ENCODE measurements at places on chromosomes 11 and 22. TPM values are rescaled to one million over a fixed set of nuclear protein-coding genes. Genes with fewer than 3 reads are reported as not detected.

Gene ATF4
- polyA plus RNA-seq: 294 TPM

Gene FXYD6
- 202 TPM for polyA plus RNA-seq

Gene GAS2L1
- 10.9 TPM for polyA plus RNA-seq

Gene ASPHD2
- polyA plus RNA-seq: 2.3 TPM

Gene TST
- 20.5 TPM for polyA plus RNA-seq

Gene CCDC89
- 2.3 TPM for polyA plus RNA-seq

Gene ANO5
- 19.4 TPM for polyA plus RNA-seq

Gene PKDREJ
- not detected for polyA plus RNA-seq

Gene PHF21B
- polyA plus RNA-seq: 0.63 TPM

Gene SLCO2B1
- 10.8 TPM for polyA plus RNA-seq

Gene FIBIN
- polyA plus RNA-seq: 48.2 TPM

Gene CDHR5
- polyA plus RNA-seq: 0.50 TPM

Gene OR2AT4
- polyA plus RNA-seq: 0.03 TPM

Gene ARHGAP8
- 0.74 TPM for polyA plus RNA-seq

Gene PIH1D2
- polyA plus RNA-seq: not detected

- no peak for DNase-seq
Measured at GRCh38 chr11:30983776-30984441, 385.6 kb downstream of the DCDC1 start.

GRCh38 chr22:33018232-33018864 lies 39.8 kb downstream of the SYN3 start:
- peak; percentile 32 for DNase-seq

- DNase-seq: no peak
Measured at GRCh38 chr11:10990160-10990559, 132.3 kb upstream of the ZBED5 start.

- no peak for DNase-seq
Measured at GRCh38 chr11:102343809-102344208, 3.2 kb upstream of the BIRC2 start.

DNA sequence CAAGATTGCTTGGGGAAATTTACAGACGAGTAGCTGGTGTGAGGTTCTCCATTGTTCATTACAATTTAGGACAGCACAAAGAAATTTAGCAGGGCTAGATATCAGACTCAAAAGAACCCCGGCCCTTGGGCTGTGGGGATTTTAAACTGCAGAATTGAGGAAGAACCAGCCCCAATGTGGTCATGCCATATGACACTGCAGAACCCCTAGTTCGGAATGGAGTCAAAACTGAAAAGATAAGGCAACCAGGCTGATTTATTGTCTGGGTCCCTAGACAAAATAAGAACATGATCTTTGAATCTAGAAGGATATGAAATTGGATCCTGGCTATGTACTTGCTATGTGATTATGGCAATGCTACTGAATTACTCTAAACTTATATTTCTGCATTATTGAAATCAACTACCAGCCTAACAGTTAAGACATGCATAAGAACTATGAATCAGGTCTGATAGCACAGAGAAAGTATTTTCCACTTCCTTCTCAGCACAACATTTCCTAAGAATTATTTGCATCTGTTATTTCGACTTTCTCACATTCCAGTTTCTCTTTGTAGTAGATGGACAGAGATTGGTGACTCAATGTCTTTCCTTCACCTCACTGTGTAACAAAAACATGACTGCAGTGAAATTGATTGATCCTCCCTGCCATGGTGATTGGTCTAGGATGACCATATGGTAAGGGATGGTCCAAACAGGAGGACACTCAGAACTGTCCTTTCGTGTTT lies 13.2 kb downstream of the MMP3 start:
- DNase-seq: no peak

DNA sequence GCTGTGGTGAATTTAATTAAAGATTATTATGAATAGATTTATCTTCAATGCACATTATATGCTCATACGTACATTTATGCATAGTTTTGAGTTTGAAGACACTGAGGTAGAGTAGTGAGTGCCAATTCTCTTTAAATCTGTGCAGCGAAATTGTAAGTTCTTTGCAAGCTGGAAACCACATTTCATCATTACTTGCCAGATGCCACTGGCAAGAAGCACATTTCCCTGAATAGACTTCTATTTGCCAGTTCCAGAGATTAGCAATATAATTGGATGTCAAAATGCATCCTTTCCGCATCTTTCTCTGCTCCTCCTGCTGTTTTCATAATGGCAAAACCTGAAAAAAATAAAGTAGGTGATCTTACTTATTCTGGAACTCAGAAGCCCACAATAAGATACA lies 448.0 kb downstream of the LUZP2 start:
- DNase-seq: peak; percentile 19

DNA sequence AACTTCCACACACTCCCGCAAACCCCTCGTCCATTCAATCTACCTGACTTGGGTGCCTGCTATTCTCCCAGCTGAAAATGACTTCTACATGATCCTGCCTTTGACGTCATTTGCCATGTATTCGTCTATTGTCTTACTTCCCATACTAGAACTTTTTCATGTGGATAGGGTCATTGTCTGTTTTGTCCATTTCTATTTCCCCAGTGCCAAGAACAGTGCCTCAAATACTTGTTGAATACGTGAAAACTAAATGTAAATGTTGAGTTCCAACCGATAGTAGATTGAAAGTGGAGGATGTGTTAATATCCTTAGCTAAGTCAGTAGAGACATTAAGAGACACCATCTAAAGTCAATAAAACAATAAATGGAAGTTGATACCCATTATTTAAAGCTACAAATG lies 935 bp downstream of the TRIM68 start:
- peak; percentile 4 for DNase-seq

GRCh38 chr11:45409587-45409986 lies 123.4 kb upstream of the SYT13 start:
- no peak for DNase-seq

- DNase-seq: peak; percentile 25
Measured at GRCh38 chr11:123357990-123358827, 71.9 kb upstream of the GRAMD1B start.

DNA sequence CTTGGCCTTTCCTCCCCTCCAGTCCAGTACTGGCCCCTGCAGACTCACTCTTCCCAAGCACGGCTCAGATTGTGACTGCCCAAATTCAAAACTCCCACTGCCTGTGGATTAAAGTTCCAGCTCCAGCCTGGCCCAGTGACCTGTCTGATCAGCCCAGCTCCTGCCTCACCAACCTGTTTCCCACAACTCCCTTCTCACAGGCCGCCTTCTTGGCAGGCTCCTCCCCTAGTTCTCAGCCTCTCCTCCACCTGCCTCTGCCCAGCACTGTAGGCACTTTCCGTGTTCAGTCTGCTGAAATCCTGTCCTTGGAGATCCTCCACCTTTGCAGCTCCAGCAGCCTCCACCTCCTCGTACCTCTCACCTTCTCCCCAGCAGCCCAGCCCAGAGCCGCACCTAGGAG lies 68.6 kb downstream of the MICAL2 start:
- no peak for DNase-seq

GRCh38 chr11:103803062-103803461 lies 233.4 kb upstream of the DDI1 start:
- DNase-seq: no peak

- no peak for DNase-seq
Measured at GRCh38 chr22:35357883-35358621, 22.8 kb upstream of the HMOX1 start.

DNA sequence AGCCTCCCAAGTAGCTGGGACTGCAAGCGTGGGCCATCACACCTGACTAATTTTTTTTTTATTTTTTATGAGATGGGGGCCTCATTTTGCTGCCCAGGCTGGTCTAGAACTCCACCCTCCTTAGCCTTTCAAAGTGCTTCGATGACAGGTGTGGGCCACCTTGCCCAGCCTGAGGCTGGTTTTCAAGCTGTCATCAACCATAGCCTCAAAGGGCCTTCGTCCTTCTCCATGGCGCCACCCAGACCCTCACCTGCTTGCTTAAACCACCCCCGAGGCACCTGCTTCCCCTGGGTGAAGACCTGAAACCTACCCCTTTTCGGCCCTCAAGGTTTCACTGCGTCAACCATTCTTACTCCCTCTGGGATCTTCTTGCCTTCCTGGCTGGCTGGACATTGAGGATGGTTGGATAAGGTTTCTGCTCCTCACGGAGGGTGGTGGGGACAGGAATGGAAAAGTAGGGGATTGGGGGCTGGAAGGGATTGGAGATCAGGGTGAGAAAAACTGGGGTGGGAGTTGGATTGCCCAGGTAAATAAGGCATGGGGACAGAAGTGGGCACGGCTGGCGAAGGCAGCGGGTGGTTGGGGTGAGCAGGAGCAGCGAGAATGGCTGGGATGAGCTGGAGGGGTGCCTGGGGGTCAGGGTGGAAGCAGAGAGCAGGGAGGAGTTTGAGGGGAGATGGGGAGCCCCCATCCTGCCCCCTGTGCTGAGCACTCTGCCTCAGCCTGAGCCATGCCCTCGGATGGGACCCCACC lies 2.8 kb upstream of the ACR start:
- no peak for DNase-seq

GRCh38 chr11:9060700-9061111 lies 30.7 kb downstream of the SCUBE2 start:
- no peak for DNase-seq

- DNase-seq: no peak
Measured at GRCh38 chr11:72634472-72635095, 39.6 kb downstream of the PDE2A start.

- DNase-seq: no peak
Measured at GRCh38 chr22:31933816-31934482, 10.4 kb upstream of the YWHAH start.

- no peak for DNase-seq
Measured at GRCh38 chr11:47361419-47361818, 8.9 kb upstream of the MYBPC3 start.

GRCh38 chr22:17998913-17999312 lies 25.4 kb downstream of the MICAL3 start:
- DNase-seq: no peak

DNA sequence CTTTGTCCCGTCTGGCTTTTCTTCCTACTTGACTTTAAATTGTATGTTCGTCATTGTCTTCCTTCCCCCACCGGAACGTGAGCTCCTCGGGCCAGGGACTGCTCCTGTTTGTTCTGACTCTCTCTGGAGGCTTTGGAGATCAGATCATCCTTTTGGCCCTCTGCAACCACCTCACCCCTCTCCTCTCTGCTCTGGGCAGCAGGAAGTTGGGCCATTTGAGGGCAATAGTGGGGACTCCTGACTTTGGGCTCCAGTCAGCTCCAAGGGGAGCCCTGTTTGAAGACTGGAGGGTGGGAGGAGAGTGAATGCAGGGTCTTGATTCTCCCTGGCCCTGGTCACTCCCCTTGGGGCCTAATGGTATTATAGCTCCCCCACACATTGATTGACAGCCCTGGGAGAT lies 186.3 kb upstream of the B3GAT1 start:
- DNase-seq: no peak

GRCh38 chr11:37951996-37952395 lies 1354.0 kb upstream of the RAG2 start:
- peak; percentile 4 for DNase-seq

DNA sequence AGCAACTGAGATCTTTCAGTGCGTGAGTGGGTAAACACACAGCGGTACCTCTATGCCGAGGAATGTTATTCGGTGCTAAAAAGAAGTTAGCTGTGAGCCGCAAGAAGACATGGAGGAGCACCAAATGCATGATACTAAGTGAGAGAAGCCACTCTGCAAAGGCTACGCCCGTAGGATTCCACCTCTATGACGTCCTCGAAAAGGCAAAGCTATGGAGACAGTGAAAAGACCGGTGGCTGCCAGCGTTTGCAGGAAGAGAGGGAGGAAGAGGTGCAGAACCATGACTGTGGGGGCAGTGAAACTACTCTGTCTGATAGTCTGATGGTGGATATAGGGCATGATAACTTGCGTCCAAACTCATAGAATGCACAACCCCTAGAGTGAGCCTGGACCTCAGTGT lies 28.7 kb downstream of the IGF2 start:
- DNase-seq: no peak

DNA sequence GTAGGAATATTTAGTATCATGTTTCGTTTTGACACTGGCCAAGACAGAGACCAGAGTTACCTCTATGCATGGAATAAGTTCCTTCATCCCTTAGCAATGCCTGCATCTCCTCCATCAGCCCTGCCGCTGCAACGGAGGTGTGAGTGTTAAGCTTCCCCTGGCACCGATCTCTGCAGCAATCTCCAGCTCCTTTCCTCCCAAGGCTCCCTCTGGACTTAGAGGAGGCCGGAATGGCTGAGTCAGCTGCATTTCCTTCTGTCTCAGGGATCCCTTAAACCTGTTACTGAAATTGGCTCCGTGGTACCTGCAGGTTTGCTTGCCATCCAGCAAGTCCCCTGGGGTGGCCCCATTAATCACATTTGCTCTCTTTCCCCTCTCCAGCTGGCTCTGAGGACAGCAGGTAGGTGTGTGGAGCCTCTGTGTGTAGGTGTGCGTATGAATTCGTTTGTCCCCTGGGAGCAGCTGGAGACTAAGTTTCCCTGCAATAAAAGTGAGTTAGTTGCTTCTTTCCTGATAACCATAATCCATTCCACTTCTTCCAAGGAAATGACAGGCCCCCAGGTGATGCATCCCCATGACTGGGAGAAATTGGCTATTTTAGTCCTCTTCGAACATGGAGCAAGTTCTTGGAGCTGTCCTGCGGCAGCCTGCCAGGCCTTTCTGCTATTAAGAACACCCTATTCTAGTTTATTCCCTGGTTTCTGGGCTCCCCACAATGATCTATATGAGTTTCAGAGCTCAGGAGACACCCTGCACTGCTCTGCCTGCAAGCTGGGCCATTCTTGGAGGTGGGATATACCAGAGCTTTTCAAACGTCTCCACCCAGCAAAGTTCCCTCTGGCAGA lies 457.2 kb upstream of the CADM1 start:
- DNase-seq: no peak

DNA sequence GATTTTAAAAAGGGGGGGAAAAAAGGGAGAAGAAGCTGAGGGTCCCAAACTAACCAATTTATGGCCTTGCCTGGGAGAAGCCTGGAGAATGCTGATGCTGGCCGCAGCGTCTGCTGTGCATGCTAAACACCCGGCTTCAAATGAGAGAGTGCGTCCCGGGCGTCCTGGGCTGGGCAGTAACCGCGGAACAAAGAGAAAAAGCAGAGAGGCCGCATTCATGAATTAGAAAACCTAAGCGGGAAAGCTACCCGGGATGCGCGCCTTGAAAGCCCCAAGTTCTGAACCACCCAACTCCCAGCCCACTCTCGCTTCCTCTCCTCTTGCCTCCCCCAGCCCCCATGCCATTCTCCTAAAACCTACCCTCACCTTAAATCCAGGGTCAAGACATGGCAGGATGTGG lies 6.5 kb downstream of the MN1 start:
- DNase-seq: no peak

DNA sequence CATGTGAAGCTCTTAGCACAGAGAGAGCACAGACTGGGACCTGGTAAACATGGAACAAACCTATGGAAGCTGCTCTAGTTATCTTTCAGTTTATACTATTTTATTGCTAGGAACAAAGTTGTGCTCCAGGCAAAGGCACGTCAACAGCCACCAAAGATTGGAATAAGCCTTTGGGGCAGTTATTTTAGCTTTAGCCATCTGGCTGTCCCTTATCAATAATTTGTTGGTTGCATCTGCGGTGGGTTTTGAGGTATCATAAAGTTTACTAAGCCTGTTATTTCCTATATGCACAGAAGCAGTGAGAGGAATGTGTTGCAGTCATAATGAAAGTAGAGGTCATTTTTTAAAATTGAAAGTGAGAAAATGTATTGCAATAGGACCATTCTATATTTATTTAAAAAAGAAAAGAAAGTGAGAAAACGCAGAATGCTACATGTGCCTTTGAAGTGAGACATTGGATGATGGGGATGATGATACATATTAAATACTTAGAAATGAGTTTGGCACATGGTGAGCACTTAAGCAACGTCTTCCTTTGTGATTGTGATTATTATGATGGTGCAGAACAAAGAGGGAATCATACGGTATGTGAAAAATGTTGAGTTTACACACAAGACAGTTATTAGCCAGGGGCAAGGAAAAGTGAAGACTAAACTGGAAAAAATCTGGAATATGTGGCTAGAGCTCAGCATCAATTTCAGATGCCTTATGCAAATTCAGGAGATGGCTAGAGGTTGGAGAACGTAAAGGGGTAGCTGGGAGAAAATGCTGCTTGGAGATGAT lies 58.3 kb downstream of the PRR5L start:
- DNase-seq: no peak

Data from muscle of arm (tissue), 14 donors.